Muscle of leg (tissue), 16 donors: ENCODE measurements at places on chromosomes 3 and 15.

DNA sequence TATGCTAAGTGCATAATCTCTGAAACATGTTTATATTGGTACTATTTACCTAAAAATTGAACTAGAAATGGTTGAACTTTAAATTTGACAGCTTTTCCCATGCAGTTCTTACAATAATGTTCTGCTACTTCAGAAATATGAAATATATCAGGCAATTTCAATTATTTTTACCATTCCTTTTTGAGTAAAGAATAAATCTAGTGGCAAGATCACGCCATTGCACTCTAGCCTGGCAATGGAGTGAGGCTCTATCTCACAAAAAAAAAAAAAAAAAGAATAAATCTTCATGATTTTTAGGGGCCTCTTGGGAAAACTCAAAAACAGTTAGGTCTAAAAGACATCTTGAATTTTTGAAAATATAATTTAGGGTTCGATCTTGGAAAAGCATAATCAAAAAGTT, 10.6 kb upstream of the DNAAF4 start:
- no peaks in the 10 kb centered on the region for H3K4me1 ChIP-seq
- H3K27me3 ChIP-seq, result no peaks in the 10 kb centered on the region
- H3K36me3 ChIP-seq, result no peaks in the 10 kb centered on the region
- H3K27ac ChIP-seq, result no peak overlapping the region
- DNase-seq, result no peak

DNA sequence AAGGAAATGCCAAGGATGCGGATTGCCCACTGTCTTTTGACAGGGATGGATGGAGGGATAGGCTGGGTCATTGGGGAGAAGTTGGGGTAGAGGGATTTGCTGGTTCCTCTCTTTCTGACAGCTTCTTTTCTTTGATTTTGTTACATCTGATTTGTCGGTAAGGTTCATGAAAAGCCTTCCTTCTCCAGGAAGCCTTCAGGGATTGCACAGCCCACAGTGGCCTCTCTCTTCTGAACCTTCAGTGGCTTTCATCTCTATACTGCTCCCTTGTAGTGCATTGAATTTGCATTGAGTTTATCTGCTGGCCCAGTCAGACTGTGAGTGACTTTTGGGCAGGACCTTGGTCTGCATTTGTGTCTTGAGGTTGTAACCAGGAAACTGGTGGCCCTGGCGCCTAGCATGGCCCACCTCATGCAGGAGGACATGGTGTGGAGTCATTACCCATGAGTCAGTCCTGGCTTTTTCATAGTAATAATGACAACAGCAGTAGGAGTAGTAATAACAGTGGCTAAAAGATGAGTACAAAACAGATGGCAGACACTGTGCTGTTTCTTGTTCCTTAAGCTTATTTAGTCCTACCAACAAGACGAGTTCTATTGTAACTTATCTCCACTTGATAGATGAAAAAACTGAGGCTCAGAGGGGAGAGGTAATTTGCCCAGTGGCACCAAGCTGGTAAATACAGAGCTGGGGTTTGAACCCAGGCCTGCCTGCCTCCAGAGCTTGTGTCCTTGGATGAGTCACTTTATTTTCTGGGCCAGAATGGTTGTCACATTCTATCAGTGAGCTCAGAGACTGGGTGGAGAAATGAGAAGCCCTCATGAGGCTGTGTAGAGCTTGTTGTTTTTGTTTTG, 28.4 kb downstream of the SMAD6 start:
- peak overlapping the region; percentile 88 for H3K27ac ChIP-seq
- H3K36me3 ChIP-seq, result no peaks in the 10 kb centered on the region
- H3K27me3 ChIP-seq, result no peaks in the 10 kb centered on the region
- peaks cover 28% of the 10 kb centered on the region for H3K4me1 ChIP-seq
- no peak for DNase-seq

GRCh38 chr3:132285620-132285945, 31.6 kb upstream of the ACP3 start:
- no peak overlapping the region for H3K4me3 ChIP-seq
- H3K27ac ChIP-seq, result no peak overlapping the region
- H3K27me3 ChIP-seq, result no peaks in the 10 kb centered on the region

DNA sequence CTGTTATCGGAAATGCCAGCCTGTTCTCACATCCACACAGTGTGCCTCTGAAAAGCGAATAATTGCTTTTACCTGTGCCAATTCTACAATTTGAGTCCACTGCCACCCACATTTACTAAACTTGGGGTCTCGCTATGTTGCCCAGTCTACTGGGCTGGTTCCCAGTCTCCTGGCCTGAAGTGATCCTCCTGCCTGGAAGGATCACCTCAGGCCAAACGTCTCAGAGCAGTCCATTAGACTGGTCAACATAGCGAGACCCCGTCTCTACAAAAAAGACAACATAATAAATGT, 827 bp upstream of the INO80 start:
- no peak for DNase-seq
- H3K4me1 ChIP-seq, result peaks cover 9% of the 10 kb centered on the region
- H3K36me3 ChIP-seq, result no peaks in the 10 kb centered on the region
- peak overlapping the region; percentile 99 for H3K4me3 ChIP-seq
- no peaks in the 10 kb centered on the region for H3K27me3 ChIP-seq

DNA sequence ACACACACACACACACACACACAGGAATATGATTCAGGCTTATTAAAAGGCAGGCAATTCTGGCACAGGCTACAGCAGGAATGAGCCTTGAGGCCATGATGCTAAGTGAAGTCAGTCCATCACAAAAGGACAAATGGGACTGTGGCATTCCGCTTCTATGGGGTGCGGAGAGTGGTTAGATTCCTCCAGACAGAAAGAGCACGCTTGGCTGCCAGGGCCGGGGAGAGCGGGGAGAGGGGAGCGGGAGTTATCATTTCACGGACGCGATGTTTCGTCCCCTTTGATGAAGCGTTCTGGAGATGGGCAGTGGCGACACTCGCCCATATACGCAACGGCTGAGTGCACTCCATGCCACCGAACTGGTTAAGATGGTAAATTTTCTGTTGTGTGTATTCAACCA, 58.5 kb upstream of the FAM174B start:
- no peaks in the 10 kb centered on the region for H3K27me3 ChIP-seq
- DNase-seq, result peak; percentile 72
- peak overlapping the region; percentile 92 for H3K27ac ChIP-seq
- H3K4me3 ChIP-seq, result peak overlapping the region; percentile 68
